Activated T-cell treated with anti-CD3 and anti-CD28 coated beads, Interleukin-2, amount 50 U/mL, for 48 hours (primary cell): ENCODE measurements at places on chromosomes 7 and 10.

DNA sequence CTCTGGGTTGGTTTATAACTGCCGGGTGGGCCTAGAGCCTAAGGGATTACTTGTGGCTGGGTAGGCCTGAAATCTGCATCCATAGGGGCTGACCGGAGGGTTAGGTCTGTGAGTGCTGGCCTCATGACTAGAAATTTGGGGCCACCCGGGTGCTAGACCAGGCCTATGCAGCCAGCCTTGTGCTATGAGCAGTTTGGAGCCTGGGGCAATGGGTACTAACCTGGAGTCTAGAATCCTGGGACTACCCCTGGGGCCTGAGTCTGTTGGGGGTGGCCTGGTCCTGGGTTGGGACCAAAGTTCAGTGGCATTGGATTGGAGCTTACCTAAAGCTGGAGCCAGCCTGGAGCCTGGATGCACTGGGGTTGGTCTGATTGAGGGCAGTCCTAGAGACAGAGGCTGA, 995.2 kb downstream of the ANKRD7 start:
- no peak for DNase-seq

DNA sequence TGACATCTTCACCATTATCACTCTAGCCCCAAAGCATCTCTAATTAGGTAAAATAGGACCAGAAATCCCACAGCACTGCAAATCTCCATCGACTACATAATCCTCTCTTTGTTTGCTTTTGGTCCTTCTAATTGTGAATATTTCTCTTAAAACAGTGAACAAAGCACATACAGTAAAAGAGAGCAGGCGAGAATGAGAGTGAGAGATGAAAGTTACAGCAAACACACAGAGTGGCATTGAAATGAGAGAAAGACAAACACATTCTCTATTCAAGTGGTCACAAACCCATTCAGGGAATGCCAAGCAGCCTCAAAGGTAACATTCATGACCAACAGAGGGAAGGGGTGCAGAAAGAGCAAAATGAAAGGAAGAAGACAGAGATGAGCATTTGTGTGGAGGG, 109.8 kb upstream of the PTN start:
- DNase-seq = no peak

GRCh38 chr7:94301024-94301586, 93.6 kb upstream of the COL1A2 start:
- no peak for DNase-seq

GRCh38 chr7:1452205-1452604, 7.1 kb downstream of the MICALL2 start:
- DNase-seq = no peak

GRCh38 chr7:94384315-94384714, 10.4 kb upstream of the COL1A2 start:
- DNase-seq = no peak

DNA sequence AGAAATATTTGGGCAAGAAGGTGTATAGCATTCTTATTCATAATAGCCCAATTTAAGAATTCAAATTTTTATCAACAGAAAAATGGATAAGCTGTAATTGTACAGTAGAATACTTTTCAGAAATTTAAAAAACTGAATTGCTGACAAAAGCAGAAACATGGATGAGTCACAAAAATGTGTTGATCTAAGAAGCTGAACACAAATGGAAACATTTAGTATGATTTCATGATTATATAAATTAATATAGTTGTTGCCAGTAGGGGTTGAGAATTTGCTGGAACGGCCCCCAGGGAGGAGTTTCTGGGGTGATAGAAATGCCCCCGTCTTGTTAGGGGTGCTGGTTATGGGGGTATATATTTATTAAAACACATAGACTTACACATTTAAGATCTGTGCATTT, 179.1 kb downstream of the KLF6 start:
- DNase-seq = peak; percentile 25

DNA sequence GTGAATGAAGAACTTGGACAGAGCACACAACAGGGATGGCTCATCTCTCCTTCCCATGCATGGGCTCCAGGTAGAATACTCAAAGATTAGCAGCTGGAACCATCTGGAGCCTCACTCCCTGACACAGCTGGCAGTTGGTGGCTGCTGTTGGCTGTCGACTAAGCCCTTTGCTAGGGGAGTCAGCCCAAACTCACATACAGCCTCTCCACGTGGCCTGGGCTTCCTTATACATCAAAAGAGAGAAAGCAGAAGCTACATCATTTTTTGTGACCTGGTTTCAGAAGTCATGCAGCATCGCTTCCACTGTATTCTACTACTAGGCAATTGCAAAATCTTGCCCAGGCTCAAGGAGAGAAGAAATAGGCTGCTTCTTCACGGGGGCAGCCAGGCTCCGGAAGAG, 24.4 kb downstream of the ASNS start:
- no peak for DNase-seq

DNA sequence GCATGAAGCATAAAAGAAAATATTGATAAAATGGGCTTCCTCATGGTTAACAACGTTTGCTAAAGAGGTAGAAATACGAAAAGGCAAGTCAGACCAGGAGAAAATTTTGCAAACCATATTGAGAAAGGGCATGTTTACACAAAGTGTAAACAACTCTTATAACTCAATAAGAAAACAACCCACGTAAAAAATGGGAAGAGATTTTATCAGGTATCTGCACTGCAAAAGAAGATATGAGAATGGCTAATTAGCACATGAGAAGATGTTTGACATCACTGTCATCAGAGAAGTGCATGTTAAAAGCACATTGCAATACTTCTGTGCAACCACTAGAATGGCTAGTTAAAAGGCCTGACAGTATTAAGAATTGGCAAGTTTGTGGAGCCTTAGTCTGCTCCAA, 99.5 kb downstream of the VPS50 start:
- DNase-seq = no peak

DNA sequence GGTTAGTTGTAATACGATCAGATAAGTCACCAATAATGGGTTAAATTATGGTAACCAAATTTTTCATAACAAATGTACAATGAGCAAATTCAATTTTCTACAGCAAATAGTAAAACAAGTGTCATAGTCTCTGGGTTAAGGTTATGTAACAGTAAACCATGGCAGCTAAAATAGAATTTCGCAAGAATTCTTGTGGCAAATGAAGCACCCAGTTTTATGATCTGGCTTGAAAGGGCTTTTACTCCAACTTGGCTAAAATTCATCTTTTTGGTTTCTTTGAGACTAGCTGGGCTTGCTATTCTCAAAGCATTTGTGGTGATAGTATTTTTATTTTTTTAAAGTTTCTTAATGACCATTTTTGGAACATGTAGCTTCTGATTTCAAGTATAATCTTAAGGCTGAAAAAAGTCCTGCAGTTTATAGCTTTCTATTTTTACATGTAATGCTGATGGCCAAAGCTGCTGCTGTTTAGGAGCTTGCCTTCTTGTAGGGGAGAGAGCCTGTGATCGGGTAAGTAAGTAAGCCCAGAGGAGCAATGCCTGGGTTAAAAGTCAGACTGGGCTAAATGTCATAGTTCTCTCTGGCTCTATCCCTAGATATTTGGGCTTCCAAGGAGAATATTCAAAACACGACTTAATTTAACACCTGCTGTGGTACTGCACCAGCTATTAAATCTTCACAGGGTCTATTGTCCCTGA, 55.5 kb upstream of the SYPL1 start:
- DNase-seq = no peak

DNA sequence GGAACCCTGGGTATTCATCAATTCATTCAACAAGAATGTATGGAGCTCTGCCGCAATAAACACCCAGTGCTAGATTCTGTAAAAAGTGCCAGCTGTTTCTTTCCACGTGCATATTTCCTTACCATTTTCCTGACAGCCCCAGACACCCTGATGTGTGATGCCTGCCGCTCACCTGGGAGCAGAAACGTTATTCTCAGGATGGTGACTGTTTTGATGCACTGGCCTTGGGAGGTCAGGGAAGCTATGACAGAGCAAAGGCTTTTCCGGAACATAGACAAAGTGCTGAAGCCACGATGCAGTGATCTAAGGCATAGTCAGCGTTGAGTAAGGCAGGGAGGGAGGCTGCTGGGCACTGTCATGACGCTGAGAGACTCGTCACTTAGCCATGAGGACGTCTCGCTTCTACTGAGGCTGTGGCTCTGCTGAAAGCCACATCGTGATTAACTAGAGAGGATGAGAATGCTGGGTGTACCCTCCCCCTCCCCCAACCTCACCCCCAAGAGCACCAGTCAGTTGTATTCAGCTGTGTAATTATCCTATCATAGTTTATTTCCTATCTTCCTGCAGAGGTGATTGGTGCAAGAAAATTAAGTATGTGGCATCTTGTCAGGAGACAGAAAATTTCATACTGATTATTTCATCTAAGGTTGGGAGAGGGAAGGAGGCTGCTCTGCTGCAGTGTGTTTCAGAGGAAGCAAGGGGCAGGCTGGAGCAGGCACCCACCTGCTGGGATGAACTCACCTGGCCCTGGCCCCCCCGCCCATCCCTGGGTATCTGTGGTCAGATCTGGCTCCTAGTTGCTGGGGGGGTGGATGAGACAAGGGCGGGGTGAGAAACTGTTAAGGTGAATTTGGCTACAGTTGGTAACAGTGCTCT, 48.8 kb upstream of the SMNDC1 start:
- DNase-seq = peak; percentile 82

GRCh38 chr7:117731455-117731854, 141.8 kb downstream of the CTTNBP2 start:
- DNase-seq = peak; percentile 20
